ENCODE measurements at places on chromosomes 7 and 10.

DNA sequence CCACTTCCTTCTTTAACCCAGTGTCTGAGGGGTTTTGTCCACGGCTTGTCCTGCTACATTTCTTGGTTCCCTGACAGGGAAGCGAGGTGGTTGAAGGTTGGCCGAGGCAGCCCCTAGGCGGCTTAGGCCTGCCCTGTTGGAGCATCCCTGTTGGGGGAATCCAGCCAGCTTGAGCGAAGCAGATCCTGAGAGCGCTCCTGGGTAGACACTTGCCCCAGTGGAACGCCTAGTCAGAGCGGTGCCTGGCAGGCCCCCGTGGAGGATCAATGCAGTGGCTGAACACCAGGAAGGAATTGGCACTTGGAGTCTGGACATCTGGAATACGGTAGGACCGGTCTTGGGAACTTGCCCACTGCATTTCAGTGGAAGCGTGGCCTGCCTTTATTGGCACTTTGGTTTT lies 32.7 kb upstream of the NRF1 start:
- no peak for DNase-seq

DNA sequence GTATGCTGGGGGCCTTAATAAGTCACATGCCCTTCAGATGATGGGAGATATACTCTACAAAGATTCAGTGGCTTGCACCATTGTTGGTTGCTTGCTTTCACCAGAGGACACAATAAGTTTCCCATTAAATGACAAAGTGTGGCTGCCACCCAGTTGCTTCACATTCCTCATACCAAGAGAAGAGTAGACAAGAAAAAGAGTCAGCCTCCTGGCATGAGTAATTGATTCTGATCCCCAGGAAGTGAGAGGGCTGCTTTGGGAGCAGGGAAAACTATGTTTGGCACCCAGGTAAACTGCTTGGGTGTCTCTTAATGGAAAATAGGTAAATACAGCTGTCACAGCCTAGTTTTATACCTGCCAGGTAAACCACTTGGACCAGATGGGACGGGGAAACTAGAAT lies 66.7 kb upstream of the IL6 start:
- no peak for DNase-seq

DNA sequence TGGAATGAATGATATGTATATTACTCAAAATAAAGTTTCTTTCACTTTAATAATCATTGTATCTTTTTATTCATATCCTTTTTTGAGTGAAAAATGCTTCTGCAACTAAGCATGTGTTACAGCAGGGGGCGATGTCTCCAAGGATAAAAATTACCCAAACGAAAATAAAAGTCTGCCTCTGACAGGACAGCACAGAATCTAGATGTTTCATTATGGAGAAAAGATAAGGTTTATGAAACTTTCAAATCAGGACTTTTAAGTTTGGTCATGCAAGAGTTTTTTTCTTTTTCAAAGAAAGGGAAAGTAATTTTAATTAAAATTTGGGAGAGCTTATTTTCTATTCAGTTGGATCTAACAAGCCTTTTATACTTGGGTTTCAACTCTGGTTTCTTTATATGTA lies 48.4 kb downstream of the TES start:
- no peak for DNase-seq

- DNase-seq: no peak
Observed at GRCh38 chr7:130397051-130397757, 16.9 kb downstream of the CPA1 start.

DNA sequence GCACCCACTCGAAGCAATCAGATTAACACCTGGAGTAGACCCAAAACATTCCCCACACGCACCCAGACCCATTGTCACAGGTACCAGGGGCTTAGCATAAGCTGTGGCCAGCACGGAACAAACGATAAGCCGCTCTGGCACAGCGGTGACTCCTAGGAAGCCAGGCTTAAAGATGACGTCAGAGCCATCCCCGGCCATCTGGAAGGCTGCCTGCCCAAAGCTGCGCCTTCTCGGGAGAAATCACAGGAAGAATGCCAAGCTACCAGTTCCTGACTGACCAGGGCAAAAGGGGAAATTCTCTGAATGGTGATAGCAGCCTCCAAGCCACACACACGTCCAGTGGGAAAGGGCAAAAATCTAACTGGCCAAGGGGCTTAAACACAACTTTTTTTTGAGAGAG lies 13.0 kb upstream of the WIPI2 start:
- DNase-seq: no peak

DNA sequence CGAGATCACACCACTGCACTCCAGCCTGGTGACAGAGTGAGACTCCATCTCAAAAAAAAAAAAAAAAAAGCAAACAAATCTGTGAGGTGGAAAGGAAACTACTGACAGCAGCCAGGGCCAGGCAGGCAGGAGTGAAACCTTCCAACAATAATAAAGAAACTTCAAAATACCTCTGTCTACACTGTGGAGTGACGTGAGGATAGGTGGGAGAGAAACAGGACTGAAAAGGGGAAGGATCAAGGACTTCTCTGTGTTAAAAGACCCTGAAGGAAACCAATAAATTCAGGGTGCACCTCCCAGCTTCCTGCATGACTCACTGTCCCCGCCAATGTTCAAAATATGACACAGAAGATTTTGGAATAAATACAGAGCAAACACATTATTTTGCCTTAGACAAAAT lies 82.9 kb downstream of the KIAA1549 start:
- DNase-seq: no peak

- DNase-seq: no peak
Observed at GRCh38 chr10:61919646-61920215, 18.2 kb downstream of the ARID5B start.

- no peak for DNase-seq
Observed at GRCh38 chr7:66741710-66742049, 1.1 kb downstream of the RABGEF1 start.

DNA sequence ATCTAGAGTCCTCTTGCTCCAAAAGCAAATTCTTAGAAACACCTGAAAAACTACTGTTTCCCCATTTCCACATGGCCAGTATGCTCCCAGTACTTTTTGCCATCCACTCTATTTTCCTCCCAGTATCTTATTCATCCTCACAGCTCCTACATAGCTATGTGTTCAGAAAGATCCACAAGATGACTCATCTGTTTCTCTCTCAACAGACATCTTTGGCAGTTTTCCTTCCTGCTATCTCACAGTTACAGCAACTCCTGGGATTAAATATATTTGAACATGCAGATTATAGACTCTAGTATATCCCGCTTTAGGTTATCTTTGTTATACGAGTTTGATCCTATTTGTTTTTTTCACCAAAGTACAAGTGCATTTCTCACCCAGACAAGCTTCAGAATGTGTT lies 675.6 kb upstream of the POT1 start:
- DNase-seq: no peak

GRCh38 chr10:119190954-119191785 lies 12.6 kb upstream of the PRDX3 start:
- DNase-seq: no peak

- DNase-seq: no peak
Observed at GRCh38 chr10:18620856-18621255, 30.5 kb downstream of the NSUN6 start.

DNA sequence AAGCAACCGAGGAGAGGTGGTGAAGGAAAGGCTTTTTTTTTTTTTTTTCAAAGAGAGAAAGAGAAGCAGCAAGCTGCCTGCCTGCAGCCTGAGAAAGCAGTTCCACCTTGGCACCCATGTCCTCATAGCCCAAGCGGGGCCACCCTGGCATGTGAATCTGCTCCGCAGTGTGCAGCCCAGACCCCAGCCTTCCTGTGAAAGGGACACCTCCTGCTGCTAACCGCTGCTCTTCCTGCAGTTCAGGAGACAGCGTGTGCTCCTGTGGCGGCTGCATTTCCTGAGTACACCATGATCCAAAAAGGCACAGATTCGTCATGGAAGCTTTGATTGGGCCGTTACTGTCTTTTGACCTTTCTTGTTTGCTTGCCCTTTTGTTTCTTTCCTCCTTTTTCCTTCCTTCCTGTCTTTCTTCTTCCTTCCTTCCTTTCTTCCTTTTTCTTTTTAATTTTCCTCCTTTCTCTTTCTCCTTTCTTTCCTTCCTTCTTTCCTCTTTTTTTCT lies 38.1 kb downstream of the IKZF1 start:
- DNase-seq: peak; percentile 35

- no peak for DNase-seq
Observed at GRCh38 chr10:74642901-74643595, 183.4 kb upstream of the KAT6B start.

DNA sequence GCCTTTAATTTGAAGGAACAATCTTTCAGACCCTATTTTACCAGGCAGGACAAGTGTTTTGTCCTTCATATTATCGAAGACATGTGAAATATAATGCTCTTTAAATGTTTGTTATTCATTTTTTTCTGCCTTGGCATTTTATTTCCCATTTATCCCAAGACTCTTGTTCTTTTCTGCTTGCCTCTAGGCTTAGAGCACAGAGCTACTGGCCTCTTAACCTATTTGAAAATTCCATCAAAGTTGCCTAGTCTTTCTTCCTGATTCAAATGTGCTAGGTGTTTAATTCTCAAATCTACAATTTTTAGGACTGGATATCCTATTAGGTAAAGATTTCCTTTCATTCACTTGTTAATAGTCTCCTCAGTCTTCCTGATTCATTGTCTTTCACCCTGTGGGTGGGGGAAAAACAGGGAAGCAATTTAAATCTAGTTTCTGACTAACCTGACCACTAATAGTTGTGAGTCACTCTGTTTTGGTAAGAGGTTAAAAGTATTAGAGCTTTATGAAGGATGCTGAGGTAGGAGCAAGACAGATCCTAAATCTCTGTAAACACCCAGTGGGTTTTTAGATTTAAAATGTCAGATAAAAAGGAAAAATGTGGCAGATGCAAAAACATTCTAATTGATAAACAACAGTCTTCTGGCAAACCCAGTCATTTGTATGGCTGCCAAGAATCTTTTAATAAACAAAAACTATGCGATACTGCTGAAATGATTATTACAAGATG lies 1.5 kb downstream of the LIPK start:
- no peak for DNase-seq

All from activated naive CD4-positive, alpha-beta T cell (primary cell).